ENCODE measurements at places on chromosomes 7 and 10. TPM values are rescaled to one million over a fixed set of nuclear protein-coding genes. Genes with fewer than 3 reads are reported as not detected.

Gene FGL2
- total RNA-seq, result 0.80 TPM

Gene CPA2
- 298 TPM for total RNA-seq

Gene TBX20
- 14.8 TPM for total RNA-seq

Gene CUBN
- total RNA-seq, result 9.4 TPM

Gene PRPS1L1
- not detected for total RNA-seq

Gene PPP1R9A
- 25.7 TPM for total RNA-seq

Gene ASB10
- not detected for total RNA-seq

Gene DYDC2
- 0.56 TPM for total RNA-seq

Gene TSPAN14
- 65.9 TPM for total RNA-seq

- no peak for DNase-seq
Observed at GRCh38 chr7:69172357-69173077, 425.8 kb upstream of the AUTS2 start.

GRCh38 chr10:79490400-79491142 lies 21.8 kb upstream of the EIF5AL1 start:
- DNase-seq, result peak; percentile 41

DNA sequence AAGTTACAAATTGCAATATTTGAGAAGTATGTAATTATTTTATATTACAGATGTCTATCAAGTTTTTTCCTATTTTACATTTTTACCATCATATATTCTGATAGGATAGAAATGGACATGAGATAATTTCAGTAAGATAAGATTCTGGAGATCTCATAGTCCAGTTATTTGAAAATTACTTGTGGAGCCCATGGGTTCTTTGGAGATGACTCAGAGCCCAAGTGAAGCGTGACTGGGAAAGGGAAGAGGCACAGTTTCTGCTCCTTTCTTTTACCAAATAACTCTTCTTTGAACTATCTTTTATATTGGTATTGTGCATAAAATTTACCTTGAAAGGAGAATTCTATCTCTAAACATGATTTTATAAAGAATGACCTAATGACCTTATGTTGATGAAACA lies 2.4 kb downstream of the CD36 start:
- no peak for DNase-seq

DNA sequence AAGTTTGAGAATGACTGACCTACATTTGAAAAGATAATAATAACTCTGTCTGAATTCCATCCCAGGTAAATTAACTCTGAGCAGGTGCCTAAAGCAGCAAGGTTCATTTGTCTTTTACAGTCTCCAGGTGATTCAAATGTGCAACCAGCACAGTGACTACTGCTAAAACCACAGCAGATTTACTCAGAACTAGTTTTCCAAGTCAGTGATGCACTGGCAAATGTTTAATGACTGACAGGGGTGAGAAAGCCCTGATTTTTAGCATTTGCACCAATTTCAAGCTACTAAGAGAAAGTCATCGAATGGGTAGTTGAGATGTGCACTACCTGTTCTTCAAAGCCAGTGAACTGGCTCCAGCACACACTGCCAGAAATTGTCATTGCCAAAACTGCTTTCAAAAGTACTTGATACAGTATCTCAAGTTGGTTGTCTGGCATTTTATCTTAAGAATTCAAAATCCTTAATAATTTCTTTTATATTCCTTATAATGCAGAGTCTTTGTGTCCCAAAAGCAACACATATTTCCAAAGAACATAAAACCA lies 60.3 kb downstream of the ATOH7 start:
- no peak for DNase-seq

- DNase-seq, result no peak
Observed at GRCh38 chr10:81439445-81439844, 435.5 kb upstream of the NRG3 start.

DNA sequence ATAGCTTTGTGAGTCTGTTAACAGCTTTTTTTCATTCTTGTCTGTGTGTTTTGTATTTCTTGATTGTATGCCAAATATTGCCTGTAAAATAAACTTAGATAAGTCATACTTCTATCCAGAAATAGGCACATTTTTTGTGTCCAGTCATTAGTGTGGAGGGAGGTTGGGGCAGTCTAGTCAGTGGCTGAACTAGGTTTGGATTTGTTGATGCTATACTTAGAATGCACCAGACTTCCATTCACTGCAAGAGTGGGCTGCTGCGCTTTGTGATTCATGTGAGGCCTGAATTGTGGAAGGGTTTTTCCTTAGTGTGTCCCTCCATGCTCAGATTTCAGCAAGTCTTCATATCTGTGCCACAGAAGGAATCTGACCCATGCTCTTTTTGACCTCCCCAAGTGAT lies 50.0 kb downstream of the TRUB1 start:
- DNase-seq, result no peak

GRCh38 chr7:110609336-110609735 lies 481.6 kb upstream of the LRRN3 start:
- no peak for DNase-seq

GRCh38 chr7:139817249-139817648 lies 11.8 kb upstream of the TBXAS1 start:
- DNase-seq, result no peak
